ENCODE measurements at places on chromosomes 2 and 18.

GRCh38 chr2:149597050-149597667, 9.6 kb upstream of the MMADHC start:
- DNase-seq = no peak

- no peak for DNase-seq
Observed at GRCh38 chr2:235382601-235383000, 111.2 kb upstream of the AGAP1 start.

GRCh38 chr2:181683518-181684453, 3.5 kb upstream of the NEUROD1 start:
- no peak for DNase-seq

- no peak for DNase-seq
Observed at GRCh38 chr2:11938196-11938595, 191.8 kb downstream of the LPIN1 start.

DNA sequence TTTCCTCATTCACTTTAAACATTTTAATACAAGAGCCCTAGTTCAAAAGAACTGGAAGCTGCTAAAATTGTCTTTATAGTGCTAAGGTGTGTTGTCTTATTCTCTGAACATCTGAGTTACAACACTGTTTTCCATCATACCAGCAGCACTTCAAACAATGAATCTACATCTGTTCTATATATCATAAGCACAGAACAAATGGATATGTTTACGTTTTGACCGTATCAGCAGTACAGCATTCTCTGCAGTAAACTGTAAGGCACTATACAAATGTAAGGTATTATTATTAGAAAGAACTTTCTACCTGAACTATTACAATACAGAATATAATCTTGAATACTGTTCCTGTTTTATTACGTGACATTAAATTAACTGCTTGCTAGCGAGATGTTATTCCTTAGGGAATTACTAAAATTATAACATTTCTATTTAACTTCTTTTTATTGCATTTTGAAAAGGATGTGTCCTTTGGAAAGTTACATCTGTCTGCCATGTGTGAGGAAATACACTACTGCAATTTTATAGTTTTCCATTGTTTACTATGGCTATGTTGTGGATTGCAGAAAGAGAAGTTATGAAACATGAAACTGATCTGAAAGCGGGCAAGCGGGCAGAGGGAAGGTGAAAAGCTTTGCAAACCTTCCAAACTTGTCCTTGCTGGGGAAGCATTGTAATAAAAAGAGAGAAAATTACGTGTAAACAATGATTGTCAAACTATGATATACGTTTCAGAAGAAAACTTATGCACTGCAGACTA, 13.7 kb downstream of the NCKAP1 start:
- no peak for DNase-seq

GRCh38 chr2:46277431-46278190, 19.6 kb upstream of the EPAS1 start:
- DNase-seq = no peak

DNA sequence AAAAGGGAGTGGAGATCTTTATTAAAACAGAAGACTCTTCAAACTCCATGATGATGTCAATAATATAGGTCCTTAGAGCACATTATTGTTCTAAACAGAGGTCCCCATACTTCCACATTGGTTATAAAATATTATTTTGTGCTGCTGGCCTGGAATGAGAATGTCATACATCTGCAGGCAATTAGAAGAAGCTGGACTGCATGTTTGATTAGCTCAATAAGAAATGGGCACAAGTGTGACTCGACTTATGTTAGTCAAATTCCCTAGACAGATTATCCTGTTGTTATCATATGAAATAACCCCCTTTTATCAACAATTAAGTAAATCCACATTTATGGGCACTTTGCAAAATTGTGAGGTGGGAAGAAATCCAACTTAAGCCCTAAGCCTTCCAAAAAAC, 8.8 kb downstream of the EFEMP1 start:
- DNase-seq = no peak

DNA sequence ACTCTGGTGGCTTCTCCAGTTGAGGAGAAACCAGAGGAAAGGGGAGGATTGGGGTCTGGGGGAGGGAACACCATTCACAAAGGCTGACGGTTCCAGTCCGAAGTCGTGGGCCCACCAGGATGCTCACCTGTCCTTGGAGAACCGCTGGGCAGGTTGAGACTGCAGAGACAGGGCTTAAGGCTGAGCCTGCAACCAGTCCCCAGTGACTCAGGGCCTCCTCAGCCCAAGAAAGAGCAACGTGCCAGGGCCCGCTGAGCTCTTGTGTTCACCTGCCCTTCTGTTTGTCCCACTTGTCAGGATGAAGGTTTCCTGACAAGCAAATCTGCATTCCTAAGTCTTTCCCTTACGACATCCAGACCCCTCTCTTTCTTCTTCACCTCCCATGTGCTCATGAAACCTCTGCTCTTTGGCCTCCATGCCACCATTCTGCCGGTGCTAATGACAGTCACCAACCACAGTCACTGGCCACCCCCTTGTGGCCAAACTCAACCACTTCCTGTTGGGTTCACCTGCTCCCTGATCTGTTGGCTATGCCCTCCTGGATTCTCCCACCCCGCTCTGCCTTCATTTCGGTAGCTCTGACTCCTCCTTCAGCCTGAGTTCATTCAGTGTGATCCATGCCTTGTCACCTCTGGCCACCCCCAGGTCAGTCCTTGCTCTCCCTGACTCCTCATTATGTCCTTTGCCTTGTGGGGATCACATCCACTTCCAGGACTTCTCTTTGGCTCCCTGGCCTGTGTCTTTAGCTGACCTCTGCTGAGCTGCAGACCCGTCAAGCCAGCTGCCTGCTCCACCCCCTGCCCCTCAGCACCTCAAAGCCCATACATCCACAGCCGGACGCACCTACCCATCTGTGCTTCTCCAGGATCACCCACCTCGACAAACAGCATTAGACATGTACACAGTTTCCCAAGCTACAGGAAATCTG, 17.6 kb downstream of the EMX1 start:
- no peak for DNase-seq

- peak; percentile 22 for DNase-seq
Observed at GRCh38 chr2:86368161-86368824, 30.9 kb upstream of the REEP1 start.
